Right ventricle myocardium superior (tissue), 1 donor: ENCODE measurements at places on chromosomes 7 and 10.

- DNase-seq, result peak; percentile 69
Observed at GRCh38 chr7:134605978-134606923, 40.4 kb upstream of the BPGM start.

- DNase-seq, result no peak
Observed at GRCh38 chr10:64502936-64503335, 981.7 kb downstream of the REEP3 start.

GRCh38 chr10:86344714-86345161, 21.9 kb downstream of the GRID1 start:
- peak; percentile 32 for DNase-seq

- DNase-seq, result no peak
Observed at GRCh38 chr10:101289541-101289940, 60.3 kb upstream of the LBX1 start.

GRCh38 chr10:31384589-31384949, 65.6 kb downstream of the ZEB1 start:
- no peak for DNase-seq

DNA sequence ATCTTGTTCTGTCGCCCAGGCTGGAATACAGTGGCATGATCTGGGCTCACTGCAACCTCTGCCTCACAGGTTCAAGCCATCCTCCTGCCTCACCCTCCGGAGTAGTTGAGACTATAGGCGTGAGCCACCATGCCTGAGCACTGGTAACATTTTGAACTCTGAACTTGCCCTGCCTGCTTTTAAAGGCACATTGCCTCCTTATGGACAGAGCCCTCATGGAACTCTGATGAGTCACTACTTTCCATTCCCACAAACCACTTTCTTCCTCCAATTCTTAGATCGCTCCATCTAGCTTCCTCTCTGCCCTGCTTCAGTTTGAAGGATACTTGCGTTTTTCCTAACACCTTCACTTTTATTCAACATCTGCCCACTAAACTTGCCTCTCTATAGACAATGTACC, 38.1 kb downstream of the PRPS1L1 start:
- DNase-seq, result no peak

GRCh38 chr7:121394709-121395140, 1.4 kb downstream of the FAM3C start:
- no peak for DNase-seq

DNA sequence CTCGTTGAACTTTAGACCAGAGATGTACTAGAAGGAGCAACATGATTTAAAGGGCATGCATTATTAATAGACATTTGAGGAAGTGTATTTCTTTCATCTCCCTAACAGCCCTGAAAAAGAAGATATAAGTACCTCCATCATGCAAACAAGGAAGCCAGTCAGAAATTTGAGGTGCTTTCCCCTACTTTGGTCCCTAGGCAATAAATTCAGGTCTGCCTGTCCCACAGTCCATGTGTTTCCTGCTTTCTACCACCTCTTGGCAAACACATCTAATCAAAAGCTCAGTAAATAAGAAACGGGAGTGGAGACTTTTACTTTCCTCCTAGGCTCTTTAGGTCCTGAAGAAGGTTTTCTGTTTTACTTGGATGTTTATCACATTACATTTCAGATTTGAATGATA, 5.2 kb upstream of the SEMA3C start:
- no peak for DNase-seq

- no peak for DNase-seq
Observed at GRCh38 chr10:111072232-111072631, 4.6 kb upstream of the ADRA2A start.

DNA sequence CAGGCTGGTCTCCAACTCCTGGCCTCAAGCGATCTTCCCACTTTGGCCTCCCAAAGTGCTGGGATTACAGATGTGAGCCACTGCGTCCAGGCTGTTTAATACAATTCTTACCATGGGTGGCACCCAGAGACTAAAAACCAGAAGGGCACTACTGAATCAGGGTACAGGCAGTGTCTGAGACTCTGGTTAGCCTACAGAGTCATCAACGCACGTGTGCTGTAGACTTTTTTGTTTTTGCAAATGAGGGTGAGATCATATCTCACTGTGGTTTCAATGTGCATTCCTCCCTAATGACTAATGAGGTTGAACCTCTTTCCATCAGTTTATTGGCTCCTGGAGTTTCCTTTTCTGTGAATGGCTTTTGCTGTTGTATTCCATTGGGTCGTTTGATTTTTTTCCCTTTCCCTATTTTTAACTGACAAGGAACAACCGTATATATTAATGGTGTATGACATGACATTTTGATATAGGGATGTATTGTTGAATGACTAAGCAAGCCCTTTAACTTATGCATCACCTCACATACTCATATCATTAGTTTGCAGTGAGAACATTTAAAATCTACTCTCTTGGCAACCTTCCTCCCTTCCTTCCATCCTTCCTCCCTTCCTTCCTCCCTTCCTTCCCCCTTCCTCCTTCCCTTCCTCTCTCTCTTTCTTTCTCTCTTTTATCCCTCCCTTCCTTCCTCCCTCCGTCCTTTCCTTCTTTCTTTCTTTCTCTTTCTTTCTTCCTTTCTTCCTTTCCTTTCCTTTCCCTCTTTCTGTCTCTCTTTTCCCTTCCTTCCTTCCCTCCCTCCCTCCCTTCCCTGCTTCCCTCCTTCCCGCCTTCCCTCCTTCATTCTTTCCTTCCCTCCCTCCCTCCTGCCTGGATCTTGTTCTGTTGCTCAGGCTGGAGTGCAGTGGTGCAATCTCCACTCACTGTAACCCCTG, 9.3 kb upstream of the TMEM270 start:
- DNase-seq, result no peak

GRCh38 chr7:105245398-105246114, 143.2 kb downstream of the SRPK2 start:
- DNase-seq, result no peak

GRCh38 chr10:113313048-113313602, 239.7 kb upstream of the HABP2 start:
- no peak for DNase-seq

DNA sequence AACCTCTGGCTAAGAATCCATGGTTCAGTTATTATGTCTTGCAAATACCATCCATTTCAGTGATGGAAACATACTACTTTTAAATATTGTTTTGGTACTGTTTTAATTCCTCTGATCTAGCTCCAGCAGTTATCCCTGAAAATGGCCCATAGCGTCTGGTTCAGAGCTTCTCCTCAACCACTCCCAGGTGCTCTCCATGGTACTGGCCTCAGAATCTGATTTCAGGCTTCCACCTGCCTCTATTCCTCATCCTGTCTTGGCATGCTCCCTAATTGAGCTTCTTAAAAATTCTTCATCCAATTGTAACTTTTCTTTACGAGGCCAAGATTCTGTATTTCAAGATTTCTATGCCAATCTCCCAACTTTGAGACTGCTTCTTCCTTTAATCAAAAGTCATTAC, 236.3 kb downstream of the HTR7 start:
- DNase-seq, result no peak

DNA sequence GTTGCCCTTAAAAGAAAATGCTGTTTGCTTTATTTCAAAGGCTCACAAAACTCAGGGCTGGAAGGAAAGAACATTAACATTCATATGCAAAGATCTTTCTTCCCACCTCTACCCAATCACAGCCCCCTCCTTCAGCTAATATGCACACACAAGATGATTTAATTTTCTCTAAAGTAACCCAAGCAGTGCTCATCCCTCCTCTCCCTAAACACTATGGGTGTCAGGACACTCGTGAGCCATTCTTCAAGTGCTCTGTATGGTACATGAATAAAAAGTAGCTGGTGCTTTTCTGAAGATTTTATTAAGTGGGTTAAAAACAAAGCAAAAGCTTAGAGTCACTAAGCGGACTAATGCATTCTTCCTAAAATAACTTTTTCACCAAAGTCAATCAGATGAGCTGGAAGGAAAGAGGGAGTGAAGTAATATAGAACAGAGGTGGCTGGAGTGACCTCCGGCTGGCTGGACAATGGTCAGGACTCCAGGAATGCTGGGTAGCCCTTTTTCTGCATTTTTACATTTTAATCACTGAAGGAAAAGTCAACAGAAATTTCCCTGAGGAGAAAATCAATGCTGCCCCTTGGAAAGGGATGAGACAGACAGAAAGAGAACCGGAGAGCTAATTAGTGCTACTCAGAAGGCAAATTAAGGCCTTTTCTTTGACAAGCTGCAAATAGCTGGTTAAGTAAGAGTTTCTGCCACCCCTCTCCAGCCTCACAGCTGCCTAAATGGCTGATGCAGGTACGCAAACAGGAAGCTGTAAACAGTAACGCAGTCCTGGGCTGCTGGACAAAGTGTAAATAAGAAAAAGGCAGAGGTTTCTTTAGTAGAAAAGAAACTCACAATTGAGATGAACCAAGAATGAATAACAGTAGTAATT, 6.6 kb downstream of the DGKI start:
- no peak for DNase-seq

- no peak for DNase-seq
Observed at GRCh38 chr7:117110480-117111315, 157.4 kb downstream of the ST7 start.

DNA sequence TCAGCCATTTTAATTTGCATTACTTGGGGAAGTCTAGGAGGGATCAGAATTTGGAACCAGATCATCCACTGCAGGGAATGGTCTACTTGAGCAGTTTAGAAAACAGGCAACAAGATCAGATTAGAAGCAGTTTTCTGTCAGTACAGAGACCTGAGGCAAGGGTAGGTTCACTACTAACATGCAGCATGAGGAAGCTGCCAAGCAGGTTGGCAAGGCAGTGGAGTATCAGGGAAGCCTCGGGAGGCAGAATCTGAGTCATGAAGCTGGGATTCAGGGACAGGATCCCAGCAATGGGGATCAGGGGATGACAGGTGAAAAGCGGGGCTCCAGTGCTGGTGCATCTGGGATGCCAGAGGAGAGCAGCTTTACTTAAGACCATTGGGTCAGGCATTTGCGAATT, 28.1 kb downstream of the ENO4 start:
- no peak for DNase-seq

DNA sequence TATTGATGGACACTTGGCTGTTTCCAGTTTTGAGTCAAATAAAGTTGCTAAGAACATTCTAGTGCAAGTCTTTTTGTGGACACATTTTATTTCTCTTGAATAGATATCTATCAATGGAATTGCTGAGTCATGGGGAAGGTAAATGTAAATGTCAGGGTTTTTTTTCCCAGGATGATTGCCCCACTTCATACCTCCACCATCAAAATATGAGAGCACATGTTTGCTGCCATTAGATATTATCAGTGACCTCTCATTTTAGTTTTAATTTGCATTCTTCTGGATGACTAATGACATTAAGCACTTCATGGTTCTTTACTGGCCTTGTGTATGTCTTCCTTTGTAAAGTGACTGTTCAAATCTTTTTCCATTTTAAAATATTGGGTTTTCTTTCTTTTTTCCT, 45.7 kb downstream of the PAPSS2 start:
- no peak for DNase-seq

DNA sequence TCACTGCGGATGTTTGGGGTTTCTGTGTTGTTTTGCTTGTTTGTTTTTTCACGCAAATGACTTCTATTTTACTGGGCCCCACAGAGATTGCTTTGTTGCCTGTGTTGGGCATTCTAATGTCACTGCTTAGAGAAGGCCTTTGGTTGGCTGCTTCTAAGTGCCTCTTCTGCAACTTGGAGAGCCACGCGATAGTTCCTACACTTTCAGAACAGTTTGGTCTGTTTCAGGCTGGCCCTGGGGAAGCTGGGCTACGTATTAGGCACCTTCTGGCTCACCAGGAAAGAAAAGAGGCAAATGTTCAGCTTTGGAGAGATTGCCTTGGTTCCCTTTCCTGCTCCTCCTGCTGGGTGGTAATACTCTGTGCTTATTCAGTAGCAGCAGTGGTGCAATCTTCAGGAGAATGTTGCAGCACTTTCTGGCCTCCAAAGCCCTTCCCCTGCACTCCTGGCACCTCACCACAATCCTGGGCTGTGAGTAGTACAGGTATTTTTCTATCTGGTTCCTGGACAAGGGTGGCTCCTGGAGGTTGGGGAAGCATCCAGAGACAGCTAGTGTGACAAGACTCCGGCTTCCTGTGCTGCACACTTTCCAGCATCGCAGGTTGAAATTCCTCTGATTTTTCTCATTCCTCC, 1.2 kb downstream of the ANTXRL start:
- DNase-seq, result no peak

DNA sequence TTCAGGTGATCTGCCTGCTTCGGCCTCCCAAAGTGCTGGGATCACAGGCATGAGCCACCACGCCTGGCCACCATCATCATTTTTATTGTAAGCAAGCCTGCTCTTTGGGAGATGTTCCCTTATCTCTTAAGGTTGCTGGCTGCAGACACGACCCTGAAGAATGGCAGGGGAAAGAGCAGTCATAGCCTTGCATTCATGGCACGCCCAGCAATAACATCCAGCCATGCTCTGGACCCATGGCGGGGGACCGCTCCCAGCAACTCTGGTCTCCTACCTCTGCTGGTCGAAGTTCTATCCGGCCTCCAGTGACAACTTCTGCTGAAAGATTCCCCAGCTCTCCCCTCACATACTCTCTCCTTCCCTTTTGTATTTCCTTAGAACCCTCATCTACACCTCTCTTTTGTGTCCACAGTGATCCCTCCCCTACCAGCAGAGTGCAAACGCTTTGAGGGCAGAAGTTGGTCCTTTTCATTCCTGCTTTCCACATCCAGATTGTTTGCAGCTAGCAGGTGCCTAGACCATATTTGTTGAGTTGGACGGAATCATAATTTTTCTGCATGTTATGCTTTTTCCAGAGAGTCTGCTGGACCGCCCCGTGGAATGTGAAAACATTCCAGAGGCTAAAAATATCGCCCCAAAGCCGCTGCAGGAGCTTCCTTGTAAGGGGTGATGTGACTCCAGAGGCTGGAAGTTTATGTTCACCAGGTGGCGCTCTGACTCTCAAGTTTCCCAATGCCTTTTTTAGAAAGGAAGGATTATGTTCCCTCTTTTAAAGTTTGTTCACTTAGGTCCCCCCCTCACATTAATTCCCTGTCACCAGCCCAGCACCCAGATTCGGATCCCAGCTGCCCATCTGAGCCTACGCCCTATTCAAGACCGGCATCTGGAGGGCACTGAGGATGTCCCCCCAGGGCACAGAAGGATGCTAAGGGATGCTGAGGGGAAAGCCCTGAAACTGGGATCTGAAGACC, 4.3 kb upstream of the MARVELD1 start:
- peak; percentile 66 for DNase-seq

- no peak for DNase-seq
Observed at GRCh38 chr10:88116971-88117626, 253.7 kb downstream of the PTEN start.

DNA sequence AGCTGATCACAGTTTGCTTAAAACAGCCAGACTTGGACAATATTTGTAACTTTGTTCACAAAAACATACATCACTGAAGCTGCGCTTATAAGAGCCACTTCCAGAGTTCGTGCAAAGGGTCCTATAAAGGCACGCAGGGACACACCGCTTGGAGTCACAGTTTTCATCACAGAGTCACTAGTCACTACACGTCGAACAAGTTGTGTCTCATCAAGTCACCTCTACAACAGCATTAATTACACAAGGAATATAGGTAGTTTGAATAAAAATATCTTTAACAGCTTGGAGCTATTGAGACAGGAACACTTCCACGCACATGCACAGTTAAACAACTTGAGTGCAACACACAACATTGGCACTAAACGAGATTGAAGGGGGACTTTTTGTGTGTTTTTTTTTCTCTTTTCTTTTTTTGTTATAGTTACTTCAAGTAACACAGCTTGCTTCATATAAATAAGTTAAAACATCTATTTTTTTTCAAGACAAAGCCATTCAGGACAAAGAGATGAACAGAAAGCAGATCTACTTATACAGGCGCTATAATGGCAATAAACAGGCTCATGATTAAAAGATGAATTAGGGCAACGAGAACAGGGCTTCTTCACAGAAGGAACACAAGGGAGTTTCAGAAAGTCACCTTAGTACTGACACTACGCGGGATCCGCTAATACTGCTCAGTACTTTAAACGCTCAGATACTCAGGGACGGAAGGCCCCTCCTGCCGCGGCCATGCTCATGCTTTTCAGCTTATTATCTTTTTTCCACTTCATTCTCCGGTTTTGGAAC, 2.2 kb downstream of the HOXA5 start:
- DNase-seq, result no peak
